CD4-positive, alpha-beta T cell treated with Interleukin-4 for 4 hours (primary cell): ENCODE measurements at places on chromosomes 12 and 14.
A peak's percentile ranks its signal among the peaks of the same experiment; 100 is the strongest.

DNA sequence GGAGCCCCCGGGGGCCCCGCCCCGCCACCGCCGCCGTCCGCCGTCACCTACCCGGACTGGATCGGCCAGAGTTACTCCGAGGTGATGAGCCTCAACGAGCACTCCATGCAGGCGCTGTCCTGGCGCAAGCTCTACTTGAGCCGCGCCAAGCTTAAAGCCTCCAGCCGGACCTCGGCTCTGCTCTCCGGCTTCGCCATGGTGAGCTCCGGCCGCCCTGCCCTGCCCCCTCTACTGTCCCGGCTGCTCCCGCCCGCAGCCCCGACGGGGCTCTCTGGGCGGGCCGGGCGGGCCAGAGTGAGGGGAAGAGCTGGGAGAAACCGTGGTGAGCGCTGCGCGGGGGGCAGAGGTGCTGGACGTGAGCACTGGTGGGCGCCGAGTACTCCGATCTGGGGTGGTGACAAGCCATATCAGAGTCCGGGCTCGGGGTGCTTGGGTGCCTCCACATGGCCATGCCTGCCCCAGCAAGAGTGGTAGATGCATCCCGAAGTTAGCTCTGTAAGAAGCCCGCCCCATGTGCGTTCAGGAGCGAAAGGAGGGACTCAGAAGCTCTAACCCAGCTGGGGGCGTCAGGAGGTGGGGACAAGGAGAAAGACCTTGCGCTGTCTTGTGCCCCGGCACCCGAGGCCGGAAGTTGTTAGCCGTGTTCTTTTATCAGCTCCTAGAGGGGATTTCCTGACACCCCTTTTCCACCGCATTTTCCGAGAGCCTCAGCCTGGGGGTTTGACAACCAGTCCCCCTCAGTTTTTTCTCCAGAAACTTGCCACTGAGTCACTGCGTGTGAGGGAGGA is 717 bp downstream of the ORAI1 start:
- DNase-seq: peak; percentile 93

GRCh38 chr14:105397350-105397931 is 897 bp upstream of the TEX22 start:
- no peak for DNase-seq

DNA sequence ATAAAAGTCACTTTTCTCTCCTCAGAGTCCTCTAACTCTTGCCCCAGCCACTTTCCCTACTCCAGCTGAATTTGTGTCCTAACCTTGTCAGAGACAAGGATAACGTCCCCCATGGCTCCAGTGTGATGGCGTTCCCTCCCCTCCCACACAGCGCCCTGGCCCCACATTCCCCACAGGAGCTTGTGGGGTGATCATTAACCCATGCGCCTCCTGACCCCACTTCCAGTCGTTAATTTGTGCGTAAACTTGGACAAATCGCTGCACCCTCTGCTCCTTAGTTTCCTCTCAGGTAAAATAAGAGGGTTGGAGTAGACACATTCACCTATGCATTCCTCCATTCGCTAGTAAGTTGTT is 22.9 kb upstream of the BCDIN3D start:
- no peak for DNase-seq

DNA sequence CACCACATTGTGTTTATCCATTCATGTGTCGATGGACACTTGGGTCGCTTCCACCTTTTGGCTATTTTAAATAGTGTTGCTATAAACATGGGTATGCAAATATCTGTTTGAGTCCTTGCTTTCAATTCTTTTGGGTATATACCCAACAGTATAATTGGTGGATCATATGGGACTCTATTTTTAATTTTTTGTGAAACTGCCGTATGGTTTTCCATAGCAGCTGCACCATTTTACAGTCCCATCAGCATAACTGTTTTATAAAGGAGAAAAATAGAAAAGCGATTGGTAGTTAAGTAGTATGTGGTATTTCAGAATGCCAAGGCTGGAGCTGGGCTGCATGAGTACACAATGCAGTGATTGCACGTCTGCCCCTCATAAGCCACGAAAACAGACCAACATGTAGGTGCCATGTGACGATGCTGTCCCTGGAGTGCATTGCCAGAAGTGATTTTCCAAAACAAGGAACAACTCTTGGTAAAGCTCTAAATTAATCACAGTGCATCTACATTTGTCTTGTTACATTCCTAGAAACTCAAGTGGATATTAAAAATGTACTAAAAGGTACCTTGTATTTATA is 83.5 kb downstream of the C12orf75 start:
- DNase-seq: no peak

GRCh38 chr12:262817-263216 is at the start of gene SLC6A13:
TSS of gene SLC6A13 (minus strand) at chr12:262836. CDS start at chr12:260052, 2,784 bp downstream.
- DNase-seq: no peak

DNA sequence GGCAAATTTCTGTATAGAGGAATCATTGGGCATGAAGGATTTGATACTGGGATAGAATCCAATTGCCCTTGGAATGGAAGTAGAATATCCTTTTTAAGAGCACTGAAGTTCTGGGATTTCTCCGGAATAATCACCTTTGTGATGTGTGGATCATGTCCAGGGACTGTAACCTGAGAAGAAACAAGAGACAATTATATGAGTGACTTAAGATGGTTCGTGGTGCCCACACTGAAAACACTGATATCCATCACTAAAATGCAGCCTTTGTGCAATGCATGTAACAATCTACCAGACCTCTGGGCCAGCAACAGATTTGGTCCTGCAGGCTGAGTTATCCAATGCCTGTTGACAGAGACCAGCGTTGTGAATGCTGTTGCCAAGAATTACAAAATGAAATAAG is 48.5 kb downstream of the MDM2 start:
- DNase-seq: no peak

GRCh38 chr12:102437511-102437910 is 42.9 kb downstream of the IGF1 start:
- no peak for DNase-seq

DNA sequence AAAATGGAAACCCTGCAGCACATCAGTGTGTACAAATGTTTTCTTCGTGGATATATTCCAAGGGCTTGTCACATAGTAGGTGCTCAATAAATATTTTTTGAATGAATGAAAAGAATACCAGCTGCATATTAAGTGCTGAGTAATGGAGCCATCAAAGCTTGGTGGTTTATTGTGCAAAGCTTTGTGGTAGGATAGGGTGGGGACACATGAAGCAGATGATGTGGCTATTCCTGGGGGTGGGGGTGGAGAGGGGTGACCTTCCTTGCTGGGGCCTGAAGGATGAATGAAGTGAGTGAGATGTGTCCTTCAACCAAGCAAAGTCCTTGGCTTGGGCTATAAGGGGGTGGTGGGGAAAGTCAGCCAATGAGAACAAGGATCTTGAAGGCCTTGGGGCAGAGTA is 4.3 kb upstream of the KRT81 start:
- no peak for DNase-seq

DNA sequence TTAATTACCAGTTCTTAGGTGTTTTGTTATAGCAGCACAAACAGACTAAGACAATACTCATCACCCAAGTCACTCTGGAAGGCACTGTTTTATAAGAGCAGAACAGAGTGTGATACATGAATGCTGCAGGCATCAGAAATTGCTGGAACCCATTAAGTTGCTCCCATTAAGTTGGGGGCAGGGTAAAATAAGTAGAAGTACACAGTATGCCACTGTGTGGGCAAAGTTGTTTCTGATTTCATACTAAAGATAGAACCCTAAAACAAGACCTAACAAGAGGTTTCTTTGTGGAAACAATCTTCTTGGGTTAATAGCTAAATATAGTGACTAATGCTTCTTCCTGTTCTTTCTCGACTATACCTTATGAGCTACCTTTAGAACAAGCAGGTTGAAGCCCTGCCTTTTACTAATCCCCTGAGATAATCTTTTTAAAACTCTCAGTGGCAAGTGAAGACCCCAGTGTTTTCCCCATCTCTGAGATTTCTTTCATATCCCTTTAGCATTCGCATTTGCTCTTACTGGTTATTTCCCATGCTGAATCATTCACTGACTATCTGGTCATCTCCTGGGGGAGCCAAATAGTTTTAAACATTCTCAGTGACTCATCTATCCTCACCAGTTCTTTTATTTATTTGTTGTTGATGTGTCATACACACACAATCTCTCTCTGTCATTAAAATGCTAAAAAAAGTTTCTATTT is 52.3 kb downstream of the SOCS2 start:
- no peak for DNase-seq

DNA sequence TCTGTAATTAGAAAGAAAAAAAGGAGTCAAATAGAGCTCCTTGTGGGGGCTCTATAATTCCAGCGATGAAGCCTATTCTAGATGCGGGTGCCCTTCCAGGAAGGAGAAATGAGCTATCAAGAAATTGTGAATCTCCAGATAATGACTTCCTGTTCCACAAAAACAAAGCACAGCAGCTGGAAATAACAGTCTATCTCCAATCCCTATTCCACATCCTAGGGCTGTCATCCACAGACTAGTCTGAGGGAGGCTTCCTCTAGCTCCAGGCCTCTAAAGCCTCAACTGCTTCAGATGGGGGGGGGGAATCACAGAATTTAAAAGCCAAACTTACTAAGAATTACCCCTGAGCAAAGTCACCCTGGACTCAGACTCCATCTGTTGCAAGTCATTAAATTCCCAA is 77.4 kb upstream of the GTF2A1 start:
- no peak for DNase-seq

- no peak for DNase-seq
These were observed 89.2 kb upstream of the HSPB8 start for GRCh38 chr12:119089380-119090013.

DNA sequence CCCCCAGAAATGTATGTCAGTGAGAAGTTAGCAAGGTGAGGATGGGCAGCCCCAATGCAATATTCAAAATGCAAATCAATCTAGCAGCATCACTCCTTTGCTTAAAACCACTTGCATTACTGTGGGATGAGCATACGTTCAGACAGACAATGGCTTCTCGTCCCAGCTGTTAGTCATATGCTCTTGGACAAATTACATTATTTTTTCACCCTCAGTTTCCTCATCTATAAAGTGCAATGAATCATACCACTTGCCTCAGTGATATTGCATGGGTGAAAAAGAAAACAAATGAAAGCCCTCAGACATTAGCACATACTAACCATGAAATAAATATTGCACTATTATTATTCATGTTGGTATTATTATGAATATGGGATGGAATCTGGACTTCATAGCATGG is 132.3 kb downstream of the C12orf75 start:
- no peak for DNase-seq

DNA sequence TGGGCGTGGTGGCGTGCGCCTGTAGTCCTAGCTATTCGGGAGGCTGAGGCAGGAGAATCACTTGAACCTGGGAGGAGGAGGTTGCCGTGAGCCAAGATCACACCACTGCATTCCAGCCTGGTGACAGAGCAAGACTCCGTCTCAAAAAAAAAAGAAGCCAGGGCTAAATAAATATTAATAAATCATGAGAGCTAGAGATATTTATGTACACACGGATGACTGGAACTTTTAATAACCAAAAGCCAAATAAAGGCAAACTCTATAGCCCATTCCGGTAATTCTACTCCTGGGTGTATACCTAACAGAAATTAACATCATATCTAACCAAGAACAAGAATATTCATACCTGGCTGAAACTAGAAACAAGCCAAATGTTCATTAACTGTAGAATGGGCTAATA is 7.7 kb upstream of the TRAFD1 start:
- DNase-seq: no peak

DNA sequence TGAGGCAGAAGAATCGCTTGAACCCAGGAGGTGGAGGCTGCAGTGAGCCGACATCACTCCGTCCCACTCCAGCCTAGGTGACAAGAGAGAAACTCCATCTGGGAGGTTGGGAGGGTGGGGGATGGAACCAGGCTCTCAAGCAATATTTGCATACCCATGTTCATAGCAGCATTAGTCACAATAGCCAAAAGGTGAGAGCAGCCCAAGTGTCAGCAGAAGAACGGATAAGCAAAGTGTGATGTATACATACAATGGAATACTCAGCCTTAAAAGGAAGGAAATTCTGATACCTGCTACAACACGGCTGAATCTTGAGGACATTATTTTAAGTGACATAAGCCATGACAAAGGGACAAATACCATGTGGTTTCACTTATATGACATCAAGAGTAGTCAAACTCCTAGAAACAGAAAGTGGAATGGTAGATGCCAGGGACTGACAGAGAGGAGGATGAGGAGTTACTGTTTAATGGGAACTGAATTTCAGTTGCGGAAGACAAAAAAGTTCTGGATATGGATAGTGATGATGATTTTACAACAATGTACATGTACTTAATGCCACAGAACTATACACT is 11.6 kb downstream of the DAD1 start:
- no peak for DNase-seq

GRCh38 chr12:93839064-93839463 is 161.9 kb downstream of the CRADD start:
- no peak for DNase-seq

- DNase-seq: no peak
These were observed 39.9 kb upstream of the TMCC3 start for GRCh38 chr12:94690198-94690771.

DNA sequence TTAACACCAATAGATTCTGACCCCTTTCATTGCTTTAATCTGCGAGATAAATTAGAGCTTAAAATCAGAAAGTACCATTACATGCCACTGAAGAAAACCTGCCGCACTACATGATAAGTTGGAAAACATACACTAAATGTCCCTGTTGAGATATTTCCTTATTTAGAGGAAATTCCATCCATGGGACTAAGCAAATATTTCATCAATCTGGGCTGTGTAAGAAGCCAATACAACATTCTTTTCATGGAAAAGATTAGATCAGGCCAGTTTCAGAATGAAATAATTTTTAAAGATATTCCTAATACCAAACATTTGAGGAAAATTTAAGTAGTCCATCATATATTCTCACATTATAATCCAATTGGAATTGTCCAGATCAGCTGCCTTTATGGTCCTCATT is 112.8 kb downstream of the LLPH start:
- no peak for DNase-seq
